ENCODE measurements at places on chromosomes 3 and 15.

DNA sequence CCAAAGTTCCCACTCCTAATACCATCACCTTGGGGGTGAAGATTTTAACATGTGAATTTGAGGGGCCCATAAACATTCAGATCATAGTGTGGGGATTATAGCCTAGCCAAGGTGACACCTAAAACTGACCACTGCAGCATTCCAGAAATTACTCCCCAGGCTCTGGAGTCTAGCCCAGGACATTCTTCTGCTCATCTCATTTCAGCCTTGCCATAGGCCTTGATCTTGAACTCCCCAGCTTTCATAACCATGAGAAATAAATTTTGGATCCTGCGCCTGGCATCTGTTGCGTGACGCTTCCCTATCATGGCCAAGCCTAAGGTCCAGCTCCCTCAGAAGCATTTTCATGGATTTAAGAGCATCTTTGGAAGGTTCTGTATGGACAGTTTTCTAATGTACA lies 502.9 kb upstream of the THBS1 start:
- no peak for DNase-seq

DNA sequence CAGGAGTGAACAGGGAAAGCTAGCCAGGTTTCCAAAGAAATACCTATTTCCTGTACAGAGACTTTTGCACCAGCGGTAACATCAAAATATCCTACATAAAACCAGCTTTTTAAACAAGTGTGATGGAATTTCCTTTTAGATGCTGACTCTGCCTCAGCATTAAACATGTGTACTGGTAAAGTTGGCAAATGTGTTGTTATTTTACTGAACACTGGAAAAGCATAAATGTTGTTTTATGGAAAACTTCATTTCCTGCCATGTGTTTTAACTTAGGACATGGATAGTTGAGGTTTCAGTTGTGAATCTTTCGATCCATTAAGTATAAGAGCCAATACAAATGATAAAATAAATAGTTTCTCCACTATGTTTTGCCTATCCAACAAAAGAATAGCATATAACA lies 15.7 kb downstream of the OXNAD1 start:
- DNase-seq, result no peak

DNA sequence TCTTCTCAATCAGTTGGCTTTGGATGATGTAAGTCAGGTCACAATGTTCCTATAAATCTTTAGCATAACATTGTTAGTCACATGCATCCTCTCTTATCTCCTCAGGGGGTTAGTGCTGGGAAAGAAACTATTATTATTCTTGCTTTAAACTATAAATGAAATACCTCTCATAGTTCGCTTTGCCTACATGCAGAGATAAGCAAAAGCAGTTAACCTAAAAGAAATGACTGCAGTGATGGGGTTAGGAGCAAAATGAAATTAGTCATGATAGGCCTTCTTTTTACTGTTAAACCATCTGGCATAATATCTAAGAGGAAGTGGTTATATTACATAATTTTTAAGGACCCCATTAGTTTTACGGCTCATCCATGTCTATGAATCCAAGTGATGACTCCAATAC lies 91.7 kb upstream of the IGSF10 start:
- no peak for DNase-seq

- no peak for DNase-seq
Measured at GRCh38 chr3:175443682-175444081, 584.5 kb downstream of the NAALADL2 start.

DNA sequence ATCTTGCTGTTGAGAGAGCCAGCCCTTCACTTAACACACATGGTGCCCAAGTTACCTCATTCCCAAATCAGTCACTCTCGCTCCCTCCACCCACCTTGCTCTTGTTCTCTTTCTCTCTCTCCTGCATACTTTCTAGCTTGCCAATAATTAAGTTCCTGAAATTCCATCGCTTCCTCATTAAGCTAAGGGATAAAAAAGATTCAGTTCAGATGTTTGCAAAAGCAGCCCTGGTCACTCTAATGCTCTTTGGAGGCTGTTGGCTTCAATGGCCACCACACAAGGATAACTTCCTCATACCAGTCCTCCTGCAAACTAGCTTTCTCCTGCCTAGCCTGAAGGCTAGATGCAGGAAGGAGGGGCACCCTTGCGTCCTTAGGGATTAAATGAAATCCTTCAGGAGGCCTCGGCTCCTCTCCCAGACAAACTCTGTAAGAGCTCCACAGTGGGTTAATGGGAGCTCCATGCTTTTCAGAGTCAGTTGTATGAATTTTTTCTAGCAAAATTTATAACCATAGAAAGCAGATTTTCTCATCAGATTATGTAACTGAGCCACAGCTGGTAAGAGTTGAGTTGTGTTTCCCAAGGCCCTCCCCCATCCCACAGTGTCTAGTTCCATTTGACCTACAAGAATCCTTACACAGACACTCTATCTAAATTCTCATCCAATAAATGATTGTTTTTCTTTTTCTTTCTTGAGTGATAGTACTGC lies 176.6 kb upstream of the TRIM42 start:
- DNase-seq, result no peak
